SIG-M5 (cell line): ENCODE measurements at places on chromosomes 11 and 22.

DNA sequence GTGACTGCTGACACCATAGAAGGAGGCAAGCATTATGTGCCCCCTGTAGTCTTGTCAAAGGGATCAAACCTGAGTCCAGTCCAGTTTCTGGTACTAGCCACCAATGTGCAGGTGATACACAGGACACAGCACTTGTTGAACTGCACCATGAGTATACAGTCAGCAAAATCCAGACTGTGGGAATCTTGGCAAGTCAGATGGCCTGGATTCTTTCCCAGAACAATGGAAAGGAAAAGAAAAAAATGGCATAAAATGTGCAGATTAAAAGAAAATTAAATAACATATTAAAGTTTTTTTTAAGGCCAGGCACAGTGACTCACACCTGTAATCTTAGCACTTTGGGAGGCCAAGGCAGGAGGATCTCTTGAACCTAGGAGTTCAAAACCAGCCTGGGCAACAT, 16.8 kb downstream of the CRY2 start:
- no peak for DNase-seq

DNA sequence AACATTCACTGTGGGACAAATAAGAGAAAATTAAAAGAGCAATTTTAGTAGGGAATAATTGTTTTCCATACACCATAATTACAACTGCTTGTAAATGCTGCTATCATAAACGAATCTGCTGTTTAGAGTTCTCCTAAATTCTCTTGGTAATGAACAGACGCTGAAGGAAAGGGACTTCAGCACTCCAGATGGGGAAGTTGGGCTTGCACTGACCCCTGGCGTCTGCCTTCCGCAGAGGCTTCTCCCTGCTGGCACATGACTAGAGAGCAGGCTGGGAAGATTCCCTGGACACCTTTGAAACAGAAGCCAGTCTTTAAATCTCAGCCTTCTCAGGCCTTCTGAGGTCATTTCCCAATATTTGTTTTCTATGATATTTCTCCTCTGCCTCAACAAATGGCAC, 84.1 kb downstream of the NXPE2 start:
- DNase-seq: no peak

DNA sequence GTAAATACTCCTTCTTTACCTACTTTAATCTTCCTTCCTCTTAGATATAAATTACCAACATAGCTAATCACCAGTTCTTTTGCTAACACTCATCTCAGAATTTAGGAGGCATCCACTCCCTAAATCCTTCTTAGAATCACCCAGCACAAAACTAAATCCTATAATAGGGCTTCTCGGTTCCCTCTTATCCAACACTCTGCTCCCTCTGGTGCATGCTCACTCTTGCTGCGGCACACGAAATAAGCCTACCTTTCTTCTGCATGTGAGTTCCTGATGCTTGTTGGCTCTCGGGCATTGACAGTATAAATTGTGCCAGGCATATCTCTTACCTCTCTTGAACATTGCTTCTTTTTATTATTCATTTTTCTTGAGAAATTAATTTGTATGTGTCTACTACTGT, 61.0 kb downstream of the OR5AK2 start:
- no peak for DNase-seq

DNA sequence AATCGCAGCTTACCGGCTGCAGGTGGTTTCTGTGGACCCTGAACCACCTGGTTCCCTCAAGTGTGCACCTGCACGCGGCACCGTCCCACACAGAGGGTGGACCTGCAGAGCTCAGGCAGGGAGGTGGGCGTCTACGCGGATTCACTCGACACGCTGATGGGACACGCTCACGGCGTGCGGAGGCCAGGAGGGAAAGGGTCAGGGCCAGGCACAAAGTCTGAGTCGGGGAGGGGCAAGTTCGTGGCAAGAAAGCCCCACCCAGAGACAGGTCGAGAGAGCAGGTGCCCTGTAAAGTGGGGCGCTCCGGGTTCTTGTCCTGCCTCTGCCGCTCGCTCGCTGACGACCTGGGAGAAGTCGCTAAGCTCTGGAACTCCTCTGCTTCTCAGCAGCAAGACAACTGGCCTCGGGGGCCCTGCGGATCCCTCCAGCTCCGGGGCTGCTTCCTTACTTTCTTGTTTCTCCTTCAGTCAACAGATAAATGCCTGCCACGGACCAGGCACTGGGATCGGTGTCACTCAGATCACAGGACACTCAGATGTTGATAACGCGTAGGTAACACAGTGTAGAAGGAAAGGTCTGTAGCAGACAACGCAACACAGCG, 72.4 kb upstream of the NUP50 start:
- no peak for DNase-seq

GRCh38 chr11:1450344-1450875, 36.2 kb downstream of the MOB2 start:
- DNase-seq: no peak

DNA sequence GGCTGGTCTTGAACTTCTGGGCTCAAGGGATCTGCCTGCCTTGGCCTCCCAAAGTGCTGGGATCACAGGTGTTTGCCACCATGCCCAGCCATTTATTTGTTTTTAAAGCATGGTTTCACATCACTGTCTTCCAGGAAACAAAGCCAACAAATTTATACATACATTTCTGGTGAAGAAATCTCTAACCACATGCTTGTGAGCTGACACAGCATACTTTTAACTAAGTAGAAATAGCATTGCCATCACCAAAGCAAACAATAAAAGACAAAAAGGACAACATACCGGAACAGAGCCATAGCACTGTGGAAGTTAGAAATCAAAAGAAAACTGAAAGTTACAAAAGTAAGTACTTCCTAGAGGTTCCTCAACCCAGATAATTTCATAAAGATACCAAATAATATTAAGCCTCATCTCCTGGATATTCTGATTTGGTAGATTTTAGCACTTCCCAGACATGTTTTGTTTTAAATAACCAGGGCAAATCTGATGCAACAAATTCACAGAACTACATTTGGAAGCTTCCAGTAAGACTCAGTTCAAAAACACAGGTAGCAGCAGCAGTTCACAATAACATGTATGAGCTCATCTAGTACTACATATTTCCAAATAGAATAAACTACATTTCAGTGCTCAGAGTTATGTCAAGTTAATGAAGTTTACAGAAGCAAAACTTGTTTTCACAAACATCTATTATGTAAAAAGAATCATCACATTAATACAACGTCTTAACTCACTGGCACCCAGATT, 70.6 kb downstream of the RRAS2 start:
- no peak for DNase-seq

- DNase-seq: no peak
Measured at GRCh38 chr11:113142508-113142907, 171.9 kb upstream of the TTC12 start.
